SHP77 treated with DMSO at 0.1 percent for 48 hours (cell line): ENCODE measurements at places on chromosomes 2 and 18.

- DNase-seq = no peak
Measured at GRCh38 chr2:39682066-39682692, 16.5 kb downstream of the TMEM178A start.

DNA sequence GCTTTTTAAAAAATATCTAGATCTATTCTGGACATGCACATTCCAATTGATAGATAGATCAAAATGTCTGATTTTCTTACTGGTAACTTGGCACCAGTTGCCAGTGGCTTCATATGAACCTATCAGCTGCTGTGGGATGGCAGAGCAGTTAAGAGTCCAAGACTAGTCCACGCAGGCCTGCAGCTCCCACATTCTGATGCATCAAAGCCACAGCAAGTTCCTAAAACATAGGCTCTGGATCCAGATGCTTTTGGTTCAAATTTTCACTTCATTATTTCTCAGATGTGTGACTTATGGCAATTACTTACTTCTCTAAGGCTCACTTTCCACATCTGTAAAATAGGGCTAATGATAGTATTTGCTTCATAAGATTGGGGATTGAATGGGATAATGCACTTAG, 48.0 kb upstream of the CYP1B1 start:
- no peak for DNase-seq

DNA sequence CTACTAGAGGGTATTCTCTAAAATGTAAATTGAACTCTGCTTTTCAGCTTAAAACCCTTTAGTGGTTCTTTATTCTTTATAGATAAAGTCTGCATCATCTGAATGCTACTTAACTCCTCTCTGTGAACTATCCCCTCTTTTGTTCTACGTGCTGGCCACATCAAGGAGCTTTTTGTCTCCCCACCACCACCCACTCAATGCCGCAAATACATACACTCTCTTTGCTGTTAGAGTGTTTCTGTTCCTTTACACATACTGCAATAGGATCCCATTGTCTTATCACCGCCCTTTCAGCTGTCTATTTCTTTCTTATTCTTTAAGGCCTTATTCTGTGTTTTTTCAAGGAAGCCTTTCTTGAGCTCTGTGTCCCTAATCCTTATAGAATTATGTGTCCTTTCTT, 83.3 kb downstream of the EML4 start:
- DNase-seq = no peak

DNA sequence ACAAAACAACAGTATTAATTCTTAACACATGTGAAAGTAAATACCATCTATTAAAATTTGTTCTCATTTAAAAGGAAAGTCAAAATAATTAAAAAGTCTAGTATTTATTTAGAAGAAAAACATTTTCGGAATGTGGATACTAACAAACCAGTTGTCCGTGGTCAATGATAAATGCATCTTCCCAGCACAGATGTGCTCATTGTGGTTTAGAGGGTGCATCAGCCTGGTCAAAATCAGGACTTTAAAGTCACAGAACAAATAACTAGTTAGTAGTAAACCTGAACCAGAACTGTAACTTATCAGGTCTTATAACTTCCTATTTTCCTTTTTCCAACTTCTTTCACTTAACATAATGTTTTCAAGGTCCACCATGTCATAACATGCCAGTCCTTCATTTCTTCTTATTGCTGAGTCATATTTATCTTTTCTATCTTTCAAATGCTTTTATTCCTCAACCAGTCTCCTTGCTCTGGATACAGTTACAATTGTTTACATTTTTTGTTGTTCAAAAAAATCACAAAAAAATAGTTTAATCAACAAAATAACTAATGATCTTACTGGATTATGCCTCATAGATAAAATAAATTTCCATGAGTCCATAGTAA, 55.8 kb downstream of the ID2 start:
- no peak for DNase-seq

- DNase-seq = no peak
Measured at GRCh38 chr18:25349926-25350487, 2.0 kb downstream of the ZNF521 start.

DNA sequence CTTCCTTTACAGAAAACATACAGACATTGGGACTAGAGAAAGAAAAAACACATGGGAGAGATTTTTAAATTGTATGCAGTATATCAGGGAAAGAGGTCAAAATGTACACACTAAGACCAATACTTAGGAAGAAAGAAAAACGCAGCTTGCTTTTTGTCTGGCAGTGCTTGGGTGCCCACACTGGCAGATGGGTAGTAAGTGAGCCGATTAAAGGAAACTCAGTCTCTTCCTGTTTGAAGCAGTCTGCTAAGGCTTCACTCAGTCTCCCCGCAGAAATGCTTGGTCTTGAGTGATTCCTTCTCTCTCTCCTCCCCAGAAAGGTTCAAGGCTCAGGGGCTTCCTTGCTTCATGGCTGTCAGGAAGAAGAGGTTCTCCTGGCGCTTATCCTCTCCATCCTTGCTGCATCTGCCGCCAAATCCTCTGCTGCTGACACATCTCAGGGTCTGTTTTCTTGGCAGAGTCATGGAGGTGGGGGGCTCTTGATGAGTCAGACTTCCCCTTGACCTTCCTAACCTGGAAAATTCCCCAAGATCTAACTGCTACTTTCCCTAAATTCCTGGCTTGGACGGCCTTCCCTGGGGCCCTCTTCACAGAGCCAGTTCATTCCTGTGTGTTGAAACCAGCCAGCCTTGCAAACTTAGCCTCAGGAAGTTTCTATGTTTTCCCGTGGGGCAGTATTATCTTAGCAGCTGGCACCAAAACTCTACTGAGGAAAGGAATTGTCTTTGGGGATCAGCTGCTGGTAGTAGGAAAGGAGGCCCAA, 10.5 kb upstream of the TMSB10 start:
- DNase-seq = no peak

- DNase-seq = no peak
Measured at GRCh38 chr2:42969231-42970150, 177.1 kb upstream of the HAAO start.

- no peak for DNase-seq
Measured at GRCh38 chr2:11022591-11023273, 111.0 kb downstream of the KCNF1 start.

- no peak for DNase-seq
Measured at GRCh38 chr18:1573732-1574131, 669.1 kb downstream of the ADCYAP1 start.

- no peak for DNase-seq
Measured at GRCh38 chr2:198287706-198288105, 483.3 kb downstream of the PLCL1 start.

- no peak for DNase-seq
Measured at GRCh38 chr18:55316486-55317184, 271.4 kb downstream of the TCF4 start.
